T follicular helper cell (primary cell): ENCODE measurements at places on chromosomes 16 and 17.

- DNase-seq: no peak
Observed at GRCh38 chr17:51373489-51374152, 113.3 kb downstream of the UTP18 start.

- no peak for DNase-seq
Observed at GRCh38 chr16:68343137-68343536, 32.3 kb downstream of the PRMT7 start.

GRCh38 chr16:70593544-70593943 lies 52.8 kb upstream of the IL34 start:
- DNase-seq: no peak

DNA sequence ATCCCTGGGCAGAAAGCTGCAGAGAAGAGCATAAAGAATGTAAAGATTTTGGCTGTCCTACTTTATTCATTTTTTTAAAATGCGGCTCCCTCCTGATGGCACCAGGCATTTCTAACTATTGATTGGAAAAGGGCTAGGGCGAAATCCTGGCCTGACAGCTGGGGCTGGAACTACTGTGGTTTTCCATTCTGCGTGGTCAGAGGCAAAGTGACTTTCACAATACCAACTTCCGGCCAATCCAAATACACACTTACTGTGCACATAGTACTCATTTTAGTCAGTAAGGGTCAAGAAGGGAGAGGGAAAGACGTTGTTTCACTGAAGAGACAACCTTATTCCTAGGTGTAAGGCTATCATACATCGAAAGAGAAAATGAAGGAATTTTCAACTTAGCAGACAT lies 113.8 kb upstream of the PMFBP1 start:
- no peak for DNase-seq

DNA sequence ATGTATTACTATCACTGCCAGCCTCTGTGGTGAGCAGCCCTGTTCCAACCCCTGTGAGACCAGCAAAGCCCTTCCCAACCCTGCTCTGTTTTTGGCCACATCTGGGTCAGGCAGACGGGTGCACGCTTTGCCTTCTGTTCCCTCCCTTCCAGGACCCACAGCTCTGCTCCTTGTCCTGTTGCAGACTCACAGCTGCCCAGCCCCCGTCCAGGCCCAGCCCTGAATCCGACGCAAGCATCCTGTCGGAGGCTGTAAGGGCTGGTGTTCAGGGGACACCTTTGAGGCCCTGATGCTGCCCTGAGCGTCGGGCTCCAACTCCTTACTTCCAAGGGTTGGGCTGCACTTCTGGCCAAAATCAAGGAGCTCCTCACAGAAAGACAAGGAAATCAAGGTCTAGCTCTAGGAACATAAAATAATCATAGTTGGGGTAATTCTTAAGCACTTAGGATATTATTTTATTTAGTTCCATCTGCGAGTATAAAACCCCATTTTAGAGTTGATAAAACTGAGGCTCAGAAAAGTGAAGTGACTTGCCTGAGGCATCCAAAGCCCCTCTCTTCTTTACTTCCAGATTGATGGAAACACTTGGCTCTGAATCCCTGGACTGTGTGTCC lies 14.3 kb upstream of the SRCIN1 start:
- no peak for DNase-seq

DNA sequence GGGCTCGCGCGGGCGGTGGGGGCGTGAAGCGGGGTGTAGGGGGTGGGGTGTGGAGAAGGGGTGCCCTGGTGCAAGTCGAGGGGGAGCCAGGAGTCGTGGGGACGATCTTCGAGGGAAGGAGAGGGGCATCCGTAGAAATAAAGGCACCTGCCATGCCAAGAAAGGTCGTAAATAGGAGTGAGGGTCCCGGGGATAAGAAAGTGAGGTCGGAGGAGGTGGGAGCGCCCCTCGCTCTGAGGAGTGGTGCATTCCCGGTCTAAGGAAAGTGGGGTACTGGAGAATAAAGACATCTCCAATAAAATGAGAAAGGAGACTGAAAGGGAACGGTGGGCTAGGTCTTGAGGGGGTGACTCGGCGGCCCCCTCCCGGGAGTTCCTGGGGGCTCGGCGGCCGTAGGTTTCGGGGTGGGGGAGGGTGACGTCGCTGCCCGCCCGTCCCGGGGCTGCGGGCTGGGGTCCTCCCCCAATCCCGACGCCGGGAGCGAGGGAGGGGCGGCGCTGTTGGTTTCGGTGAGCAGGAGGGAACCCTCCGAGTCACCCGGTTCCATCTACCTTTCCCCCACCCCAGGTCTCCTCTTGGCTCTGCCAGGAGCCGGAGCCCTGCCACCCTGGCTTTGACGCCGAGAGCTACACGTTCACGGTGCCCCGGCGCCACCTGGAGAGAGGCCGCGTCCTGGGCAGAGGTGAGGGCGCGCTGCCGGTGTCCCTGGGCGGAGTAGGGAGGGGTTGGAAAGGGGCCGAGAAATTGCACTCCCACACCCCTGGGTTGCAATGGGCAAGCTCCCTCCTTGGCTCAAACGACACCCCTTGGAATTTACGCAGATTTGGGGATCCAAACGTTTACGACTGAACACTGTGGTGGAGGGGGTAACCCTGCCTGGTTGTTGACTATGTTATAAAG lies 888 bp downstream of the CDH1 start:
- DNase-seq: no peak

GRCh38 chr17:15341966-15342365 lies 569 bp upstream of the TEKT3 start:
- no peak for DNase-seq

- no peak for DNase-seq
Observed at GRCh38 chr17:2289878-2290478, 13.6 kb downstream of the SMG6 start.

GRCh38 chr17:50205111-50205962 lies 3.9 kb upstream of the COL1A1 start:
- DNase-seq: no peak

DNA sequence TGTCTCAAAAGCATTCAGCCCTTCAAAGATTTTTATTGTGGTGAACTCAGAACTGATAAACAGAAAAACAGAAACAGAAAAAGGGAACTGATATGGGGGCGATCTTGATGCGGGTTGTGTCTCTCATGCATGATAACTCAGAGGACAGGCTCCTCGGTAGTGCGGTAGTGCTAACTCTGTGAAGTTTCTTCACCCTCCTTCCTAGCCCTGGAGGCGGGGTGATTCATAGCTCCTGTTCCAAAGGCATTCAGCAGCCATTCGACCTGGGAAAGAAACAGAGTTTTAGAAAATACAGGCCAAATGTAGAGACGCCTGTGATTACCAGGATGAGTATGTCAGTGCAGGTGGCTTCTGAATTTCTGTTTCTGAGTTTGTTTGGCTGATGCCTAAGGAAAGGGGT lies 5.5 kb upstream of the MAF start:
- no peak for DNase-seq

DNA sequence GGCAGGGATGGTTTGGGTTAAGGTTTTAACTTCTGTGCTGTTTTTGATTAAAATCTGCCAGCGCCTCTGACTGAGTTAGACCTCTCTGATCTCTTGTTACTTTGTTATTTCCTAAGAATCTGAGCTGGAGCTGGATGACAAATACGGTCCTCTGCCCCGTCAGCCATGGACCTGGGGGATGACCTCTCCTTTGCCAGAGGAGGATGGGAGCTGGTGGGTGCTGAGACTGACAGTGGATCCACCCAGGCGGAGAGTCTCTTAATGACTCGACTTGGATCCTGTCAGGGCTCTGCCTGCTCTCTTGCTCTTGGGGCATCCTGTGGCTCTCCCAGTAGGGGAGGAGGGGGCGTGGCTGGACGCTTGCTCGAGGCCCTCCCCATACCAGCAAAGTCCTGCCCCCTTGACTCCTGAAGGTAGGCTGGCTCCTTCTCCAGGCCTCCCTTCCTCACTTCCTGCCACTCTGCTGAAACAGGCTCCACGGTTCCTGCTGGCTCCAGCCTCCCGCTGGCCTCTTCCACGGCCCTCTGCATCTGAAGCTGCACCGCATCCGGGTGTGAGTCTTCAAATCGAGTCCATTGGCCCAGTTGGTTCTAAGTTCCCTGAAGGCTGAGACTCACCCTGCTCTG lies 24.8 kb upstream of the MAP3K14 start:
- DNase-seq: no peak

DNA sequence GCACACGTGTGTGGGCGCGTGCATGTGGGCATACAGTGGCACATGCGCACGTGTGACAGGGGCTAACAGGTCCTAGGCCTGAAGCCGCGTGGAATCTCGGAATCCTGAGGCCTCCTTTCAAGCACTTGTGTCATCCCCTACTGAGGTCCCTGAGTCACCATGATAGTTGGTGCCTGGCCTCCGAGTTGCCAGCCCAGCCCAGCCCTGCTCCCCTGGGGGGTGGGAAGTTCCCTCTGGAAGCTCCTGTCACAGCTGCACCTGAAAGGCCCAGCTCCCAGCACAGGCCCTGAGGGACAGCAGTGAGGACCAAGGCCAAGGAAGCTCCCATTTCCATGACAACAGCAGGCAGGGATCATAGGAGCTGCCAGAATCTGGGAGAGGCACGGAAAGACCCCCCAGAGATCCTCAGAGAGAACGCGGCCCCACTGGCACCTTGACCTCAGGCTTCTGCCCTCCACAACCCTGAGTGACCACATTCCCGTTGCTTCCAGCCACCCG lies 35.4 kb upstream of the ENPP7 start:
- DNase-seq: no peak

- DNase-seq: peak; percentile 71
Observed at GRCh38 chr17:63701868-63702720, 2.2 kb upstream of the LIMD2 start.

GRCh38 chr16:50408001-50408561 lies 39.3 kb upstream of the BRD7 start:
- no peak for DNase-seq

- DNase-seq: peak; percentile 27
Observed at GRCh38 chr17:64130559-64131001, 636 bp upstream of the ERN1 start.

- peak; percentile 50 for DNase-seq
Observed at GRCh38 chr17:43021741-43022512, at the start of gene VAT1. VAT1 (minus strand) TSS chr17:43022385; CDS start chr17:43022322, 63 bp downstream.

DNA sequence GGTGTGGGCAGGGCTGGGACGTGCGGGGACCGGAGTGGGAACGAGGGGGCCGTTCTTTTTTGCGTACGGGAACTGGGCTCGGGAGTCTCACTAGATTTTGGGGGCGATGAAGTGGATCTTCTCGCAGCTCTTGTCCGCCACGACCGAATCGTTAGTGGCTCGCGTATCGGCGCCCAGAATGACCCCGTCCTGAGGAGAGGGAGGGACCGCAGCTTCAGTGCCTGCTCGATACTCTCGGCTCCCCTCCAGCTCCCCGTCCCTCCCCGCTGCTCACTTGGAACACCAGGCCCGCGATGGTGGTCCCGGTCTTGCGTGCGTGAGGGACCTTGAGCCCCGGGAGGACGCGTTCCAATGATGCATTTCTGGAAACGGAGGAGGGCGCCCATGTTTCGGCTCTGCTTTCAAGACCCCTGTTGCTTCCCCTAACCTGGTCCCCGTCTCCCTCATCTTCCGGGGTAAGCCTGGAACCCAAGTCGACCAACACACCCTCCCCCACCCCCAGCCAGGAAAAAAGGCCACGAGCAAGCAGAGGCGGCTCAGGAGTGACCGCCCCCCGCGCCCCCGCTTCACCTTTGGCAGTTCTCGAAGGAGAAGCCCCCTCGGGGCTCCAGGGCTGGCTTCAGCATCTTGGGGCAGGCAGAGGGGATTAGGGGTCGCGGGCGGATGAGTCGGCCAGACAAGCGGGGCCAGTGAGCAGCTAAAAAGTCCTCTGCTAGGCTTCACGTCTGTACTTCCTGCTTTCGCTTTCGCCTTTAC lies at the start of gene PSMB10:
PSMB10 (minus strand) TSS at position 727 of the 756 bp plus-strand sequence; CDS start at position 626, 101 bp downstream.
- DNase-seq: peak; percentile 12

DNA sequence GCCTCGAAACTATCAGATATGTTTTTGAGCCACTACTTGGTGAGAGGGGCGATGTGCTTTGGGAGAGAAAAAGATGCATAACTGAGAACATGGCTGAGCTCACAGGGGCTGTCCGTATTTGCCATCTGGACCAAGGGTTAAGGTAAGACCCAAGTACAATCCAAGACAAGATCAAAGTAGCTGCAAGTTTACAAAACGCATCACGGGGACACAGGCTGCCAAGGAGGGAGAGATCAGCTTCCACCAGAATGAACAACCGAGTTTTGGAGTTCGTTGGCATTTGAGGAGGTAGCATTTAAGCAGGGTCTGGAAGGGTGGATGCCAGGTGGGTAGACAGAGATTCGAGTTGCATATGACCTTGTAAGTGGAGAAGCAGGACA lies 2.2 kb downstream of the PITPNC1 start:
- DNase-seq: no peak

DNA sequence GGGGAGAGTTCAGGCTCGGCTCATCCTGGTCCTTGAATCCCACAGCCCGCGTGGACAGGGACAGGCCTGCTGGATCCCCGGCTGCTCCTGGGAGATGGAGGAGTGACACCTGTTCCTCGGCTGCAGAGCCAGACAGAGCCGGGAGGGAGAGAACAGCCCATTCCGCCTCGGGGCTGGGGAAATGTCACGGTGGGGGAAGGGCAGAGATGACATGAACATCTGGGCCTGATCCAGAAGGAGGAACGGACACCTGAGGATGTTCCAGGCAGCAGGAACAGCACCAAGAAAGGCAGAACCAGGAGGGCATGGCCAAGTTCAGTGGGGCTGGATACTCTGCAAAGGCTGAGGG lies 2.1 kb downstream of the ZNF764 start:
- DNase-seq: no peak

DNA sequence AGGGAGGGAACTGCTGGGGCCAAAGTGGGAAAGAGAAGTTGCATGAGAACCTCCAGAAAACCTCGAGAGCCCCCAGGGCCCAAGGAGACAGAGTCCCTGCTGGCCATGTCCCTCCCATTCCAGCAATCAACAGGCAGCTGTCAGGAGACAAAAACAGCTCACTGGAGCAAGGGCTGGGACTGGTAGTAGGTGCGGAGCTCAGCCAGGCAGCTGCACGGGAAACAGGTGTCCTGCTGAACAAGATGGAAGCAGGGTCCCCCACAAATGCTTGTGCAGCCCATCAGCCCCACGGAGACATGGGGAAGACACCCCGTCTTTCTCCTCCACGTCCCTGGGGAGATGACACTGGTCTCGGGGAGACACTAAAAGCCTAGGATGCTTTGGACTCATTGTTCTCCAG lies 34.5 kb downstream of the SDK2 start:
- DNase-seq: no peak

GRCh38 chr16:22813948-22814710 lies at the start of gene HS3ST2:
HS3ST2 (plus strand) TSS chr16:22814162; CDS start chr16:22814611, 449 bp downstream.
- no peak for DNase-seq

DNA sequence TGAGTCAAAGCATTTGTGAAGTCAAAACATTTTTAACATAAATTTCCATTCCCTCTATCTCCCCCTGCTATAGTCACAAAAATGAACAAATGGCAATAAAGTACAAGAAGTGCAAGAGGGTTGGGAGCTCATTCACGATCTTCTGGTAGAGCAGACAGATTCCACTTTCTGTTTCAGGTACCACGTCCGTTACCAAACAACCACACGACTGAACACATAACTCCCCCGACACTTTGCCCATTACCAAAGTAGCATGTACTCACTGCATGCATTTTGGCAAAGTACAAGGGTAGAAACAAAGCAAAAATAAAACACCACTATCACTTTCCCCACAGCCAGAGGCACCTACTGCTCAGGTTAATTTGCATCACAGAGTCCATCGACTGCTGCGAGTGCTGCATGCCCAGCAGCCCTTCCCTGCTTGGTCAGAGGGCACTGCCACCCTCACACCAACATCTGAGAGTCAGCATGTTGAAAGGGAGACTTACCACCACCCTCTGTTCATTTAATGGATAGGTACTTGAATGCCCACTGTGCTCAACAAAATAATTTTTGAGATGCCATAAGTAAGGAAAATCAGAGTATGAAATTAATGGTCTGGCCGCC lies 150.3 kb upstream of the AXIN2 start:
- DNase-seq: no peak
